Left ventricle myocardium inferior (tissue), 1 donor: ENCODE measurements at places on chromosomes 1 and 21.
A peak's percentile ranks its signal among the peaks of the same experiment; 100 is the strongest.

- peak; percentile 57 for DNase-seq
Observed at GRCh38 chr1:61334718-61335589, 252.6 kb downstream of the NFIA start.

- no peak for DNase-seq
Observed at GRCh38 chr1:67217417-67217816, 51.2 kb downstream of the IL23R start.

- DNase-seq, result no peak
Observed at GRCh38 chr21:16363100-16363499, 633.3 kb downstream of the USP25 start.

GRCh38 chr1:159933347-159933746 lies 8.0 kb upstream of the TAGLN2 start:
- DNase-seq, result no peak

GRCh38 chr1:203450479-203451149 lies 25.0 kb upstream of the PRELP start:
- no peak for DNase-seq

DNA sequence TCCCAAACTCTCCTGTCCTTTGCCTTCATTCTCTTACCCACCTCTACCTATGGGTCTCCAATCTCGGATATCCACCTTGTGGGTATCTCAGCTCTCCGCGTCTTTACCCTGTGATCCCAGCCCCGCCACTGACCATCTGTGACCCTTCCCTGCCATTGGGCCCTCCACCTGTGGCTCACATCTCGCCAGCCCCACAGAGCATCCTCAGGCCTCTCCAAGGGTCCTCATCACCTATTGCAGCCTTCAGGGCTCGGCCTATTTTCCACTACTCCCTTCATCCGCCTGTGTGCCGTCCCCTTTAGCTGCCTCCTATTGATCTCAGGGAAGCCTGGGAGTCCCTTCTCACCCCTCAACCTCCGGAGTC lies 11.1 kb downstream of the BCAN start:
- DNase-seq, result no peak

GRCh38 chr1:29113413-29114117 lies 10.1 kb downstream of the TMEM200B start:
- DNase-seq, result no peak

- DNase-seq, result peak; percentile 22
Observed at GRCh38 chr1:227318853-227319607, 738 bp upstream of the CDC42BPA start.

- no peak for DNase-seq
Observed at GRCh38 chr1:229440851-229441537, 7.1 kb upstream of the ACTA1 start.

GRCh38 chr1:187665483-187665882 lies 836.7 kb downstream of the PLA2G4A start:
- DNase-seq, result no peak

DNA sequence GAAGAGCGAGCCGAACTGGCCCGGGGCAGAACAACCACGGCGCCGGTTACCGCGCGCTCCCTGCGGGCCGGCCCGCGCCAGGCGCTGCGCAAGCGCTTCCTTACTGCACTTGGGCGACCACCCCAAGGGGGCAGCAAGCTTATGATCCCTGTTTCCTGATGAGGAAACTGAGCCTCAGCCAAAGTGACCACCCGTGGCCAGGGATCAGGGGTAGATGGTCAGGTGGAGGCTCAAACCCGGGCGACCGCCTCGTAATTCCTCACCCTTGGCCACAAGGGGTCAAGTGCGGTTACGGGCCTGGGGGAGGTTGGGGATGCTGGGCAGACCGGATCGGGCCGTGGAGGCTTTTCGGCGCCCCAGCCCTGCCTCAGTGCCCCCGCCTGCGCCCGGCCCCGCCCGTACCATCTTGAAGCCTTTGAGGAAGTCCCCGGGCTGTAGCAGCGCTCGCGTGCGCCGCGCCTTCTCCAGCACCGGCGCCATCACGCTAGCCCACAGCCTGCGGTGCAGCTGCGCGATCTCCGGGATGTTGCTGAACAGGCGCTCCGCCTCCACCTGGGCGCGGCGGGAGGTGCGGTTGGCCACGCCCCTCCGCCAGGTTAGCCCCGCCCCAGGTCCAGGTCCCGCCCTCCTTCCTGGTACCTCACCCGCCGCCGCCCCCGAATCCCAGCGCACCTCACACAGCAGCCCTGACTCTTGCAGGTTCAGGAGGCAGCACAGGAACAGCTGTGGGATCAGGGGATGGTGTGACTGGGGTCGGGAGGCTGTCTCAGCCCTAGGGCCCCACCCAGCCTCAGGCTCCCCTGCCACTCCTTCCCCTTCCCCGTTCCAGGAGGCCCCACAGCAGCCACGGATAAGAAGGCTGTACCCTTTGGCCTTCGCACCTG lies 5.4 kb upstream of the TNFRSF25 start:
- DNase-seq, result no peak

DNA sequence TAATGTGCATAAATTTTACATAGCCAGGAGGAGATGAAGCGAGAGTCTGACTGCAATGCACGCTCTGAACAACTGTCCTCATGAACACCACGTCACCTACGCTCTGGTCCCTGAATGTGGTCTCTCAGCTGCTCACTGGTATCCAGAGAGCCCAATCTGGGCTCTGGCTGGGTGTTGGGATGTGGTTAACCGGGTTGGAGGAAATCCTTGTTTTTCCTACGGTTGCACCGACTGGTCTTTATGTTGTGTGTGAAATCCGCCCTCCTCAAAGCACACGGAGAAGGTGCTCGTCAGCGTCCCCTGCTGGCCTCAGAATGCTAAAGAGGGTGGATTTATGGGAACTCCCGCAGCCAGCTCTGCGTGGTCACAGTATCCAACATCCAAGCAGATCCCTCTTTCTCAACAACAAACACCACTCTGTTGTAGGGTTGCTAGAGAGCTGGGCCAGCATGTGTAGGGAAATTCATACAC lies 51.8 kb upstream of the FAM89A start:
- no peak for DNase-seq

DNA sequence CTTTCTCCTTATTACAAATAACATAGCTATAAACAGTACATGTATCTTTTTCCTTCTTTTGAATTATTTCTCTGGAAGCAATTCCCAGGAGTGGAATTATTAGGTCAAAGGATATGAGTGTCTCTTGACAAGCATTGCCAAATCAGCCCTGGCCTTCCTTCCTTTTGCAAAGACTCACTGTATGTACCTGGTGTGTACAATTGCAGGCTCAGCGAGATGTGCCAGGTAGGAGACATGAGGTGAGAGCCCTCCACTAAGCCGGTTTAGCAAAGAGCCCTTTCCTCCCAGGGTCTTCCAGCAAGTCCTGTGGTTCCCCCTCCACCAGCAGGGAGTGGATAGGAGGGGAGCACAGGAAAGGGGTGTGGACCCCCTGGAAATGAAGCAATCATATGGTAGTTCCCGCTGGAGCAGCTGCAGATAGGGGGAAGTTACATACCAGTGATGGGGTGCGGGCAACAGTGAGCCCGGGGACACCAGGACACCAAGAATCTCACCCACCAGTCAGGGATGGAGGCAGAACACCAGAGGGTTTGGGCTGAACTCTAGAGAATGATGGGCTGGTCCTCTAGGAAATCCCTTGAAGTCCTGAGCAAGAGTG lies 18.3 kb downstream of the RCSD1 start:
- no peak for DNase-seq

DNA sequence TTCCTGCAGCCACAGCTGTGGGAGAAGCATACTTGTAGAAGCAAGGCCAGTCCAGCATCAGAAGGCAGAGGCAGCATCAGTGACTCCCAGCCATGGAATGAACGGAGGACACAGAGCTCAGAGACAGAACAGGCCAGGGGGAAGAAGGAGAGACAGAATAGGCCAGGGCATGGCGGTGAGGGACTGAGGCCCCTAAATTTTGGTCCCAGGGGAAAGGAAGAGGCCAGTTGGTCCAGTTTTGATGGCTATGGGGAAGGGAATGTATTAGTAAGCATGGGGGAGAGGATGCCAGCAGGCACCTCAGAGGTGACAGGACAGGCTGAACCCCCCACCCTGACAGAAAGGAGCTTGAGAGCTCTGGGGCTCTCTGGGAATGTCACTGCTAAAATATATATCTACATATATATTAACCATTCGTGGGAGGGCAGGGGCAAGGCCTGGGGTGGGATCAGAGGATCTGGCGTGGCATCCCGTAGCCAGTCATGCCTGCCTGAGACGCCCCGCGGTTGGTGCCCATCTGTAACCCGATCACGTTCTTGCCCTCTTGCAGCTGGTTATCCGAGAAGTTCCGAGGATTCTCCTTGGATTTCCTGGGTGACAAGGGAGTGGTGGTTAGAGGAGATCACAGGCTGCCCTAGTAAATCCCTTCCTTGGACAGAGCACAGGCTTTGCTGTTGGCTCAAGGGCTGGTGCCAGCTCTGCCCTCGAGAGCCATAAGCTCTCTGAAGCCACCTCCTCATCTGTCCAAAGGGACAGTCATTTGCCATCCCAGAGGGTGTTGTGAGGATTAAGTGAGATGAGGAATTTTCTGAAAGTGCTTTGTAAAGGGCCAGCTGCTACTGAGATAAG lies 6.7 kb downstream of the TAGLN2 start:
- DNase-seq, result no peak

GRCh38 chr1:205492774-205493173 lies 11.7 kb upstream of the CDK18 start:
- no peak for DNase-seq

- no peak for DNase-seq
Observed at GRCh38 chr1:2596530-2597333, 10.2 kb downstream of the PRXL2B start.

- DNase-seq, result no peak
Observed at GRCh38 chr21:43874085-43874805, 9.2 kb downstream of the AGPAT3 start.

- DNase-seq, result no peak
Observed at GRCh38 chr1:232667094-232667777, 37.3 kb upstream of the SIPA1L2 start.

DNA sequence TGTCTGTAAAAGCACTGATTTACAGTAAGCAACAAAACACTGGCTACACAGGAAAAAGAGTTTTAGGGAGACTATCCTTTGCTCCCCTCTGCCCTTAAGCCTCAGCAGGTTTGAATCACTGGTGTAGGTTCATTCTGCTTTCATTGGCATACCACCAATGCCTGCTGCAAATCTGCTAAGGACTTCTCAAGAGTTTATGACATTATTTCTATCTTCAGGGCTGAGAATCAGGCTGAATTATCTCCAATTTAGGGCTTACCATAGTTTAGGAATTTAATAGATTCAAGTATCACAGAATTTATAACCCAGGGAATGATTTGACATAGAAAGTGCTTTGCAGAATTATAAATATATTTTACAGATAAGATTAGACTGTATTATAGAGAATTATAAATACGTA lies 6.7 kb upstream of the ZBTB18 start:
- no peak for DNase-seq

DNA sequence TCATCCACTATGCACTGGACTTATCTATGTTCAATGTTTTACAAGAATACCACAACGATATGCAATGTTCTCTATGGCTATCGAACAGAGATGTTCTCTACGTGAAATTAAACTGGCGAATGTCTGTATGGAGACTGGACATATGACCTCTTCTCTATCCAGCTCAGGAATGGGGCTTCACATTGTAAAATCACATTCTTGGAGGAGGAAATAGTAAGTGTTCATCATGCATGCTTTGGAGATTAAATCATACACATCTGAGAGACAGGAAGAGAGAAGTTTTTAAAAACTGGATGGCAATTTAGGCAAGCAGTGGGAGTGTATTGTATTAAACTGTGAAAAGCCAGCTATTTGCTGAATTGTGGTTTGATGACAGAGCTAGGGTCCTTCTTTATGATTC lies 47.9 kb upstream of the RGL1 start:
- no peak for DNase-seq

GRCh38 chr1:155969377-155969791 lies 9.0 kb downstream of the ARHGEF2 start:
- DNase-seq, result no peak

DNA sequence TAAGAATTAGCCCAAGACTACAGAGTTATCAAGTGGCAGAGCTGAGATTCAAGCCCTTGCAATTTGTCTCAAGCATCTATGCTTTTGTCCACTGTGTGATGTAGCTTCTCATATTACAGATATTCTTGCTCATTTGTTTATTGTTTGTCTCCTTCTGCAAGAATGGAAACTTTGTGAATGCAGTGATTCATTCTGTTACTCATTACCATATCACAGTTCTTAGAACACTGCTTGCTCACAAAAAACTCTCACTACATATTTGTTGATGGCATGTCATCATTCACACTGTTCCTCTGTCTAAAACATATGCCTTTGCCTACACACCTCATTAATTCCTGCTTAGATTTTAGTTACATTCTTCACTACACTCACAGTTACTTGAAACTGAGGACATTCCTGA lies 1198.9 kb downstream of the PLA2G4A start:
- DNase-seq, result no peak

- DNase-seq, result no peak
Observed at GRCh38 chr1:84171481-84171880, 27.4 kb downstream of the PRKACB start.
